A172 (cell line): ENCODE measurements at places on chromosomes 3 and 15. TPM values are rescaled to one million over a fixed set of nuclear protein-coding genes. Genes with fewer than 3 reads are reported as not detected.

Gene AEN
- total RNA-seq, result 32.7 and 37.0 TPM in 2 replicates

DNA sequence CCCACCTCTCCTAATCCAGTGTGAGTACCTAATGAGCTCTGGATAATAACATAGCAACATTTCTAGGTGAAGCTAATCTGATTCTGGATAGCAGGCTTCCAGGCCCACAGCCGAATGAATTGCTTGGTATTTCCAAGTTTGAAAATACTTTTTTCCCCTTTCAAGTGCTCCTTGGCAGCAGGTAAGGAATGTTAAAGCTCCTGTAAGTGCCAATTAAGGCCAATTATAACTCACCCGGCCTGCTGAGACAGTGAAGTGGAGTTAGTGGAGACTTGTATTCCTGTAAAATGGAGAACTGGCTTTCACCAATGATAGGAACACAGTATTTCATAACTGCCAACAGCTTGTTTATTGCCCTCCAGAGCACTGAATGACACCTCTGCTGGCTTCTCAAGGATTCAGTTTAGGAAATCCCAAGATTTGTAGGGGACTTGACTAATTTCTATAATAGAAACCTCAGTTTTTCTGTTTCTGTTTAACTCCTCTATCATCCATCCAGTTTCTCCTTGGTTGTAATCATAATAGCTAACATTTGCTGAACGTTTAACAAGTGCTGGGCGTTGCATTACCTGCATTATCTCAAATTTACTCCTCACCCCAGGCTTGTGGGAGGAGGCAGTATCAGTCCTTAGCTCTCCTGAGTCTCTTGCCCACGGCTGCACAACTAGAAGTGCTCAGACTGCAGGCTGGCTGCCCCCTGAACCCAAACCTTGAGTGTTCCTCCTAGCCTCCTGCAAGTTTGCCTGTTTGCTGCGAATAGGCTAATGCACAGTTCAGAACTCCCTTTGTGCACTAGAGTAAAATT lies 52.7 kb upstream of the SCAANT1 start:
- no peak for DNase-seq

GRCh38 chr3:182618981-182619591 lies 174.2 kb upstream of the ATP11B start:
- peak; percentile 91 for DNase-seq

Gene TMEM108
- not detected in 2 replicates for total RNA-seq

Gene VEPH1
- total RNA-seq, result 17.1 and 25.0 TPM in 2 replicates

Gene SH2D7
- total RNA-seq, result not detected in 2 replicates
